ENCODE measurements at places on chromosomes 2 and 18. TPM values are rescaled to one million over a fixed set of nuclear protein-coding genes. Genes with fewer than 3 reads are reported as not detected.

Gene MYO1B
- 123 TPM for total RNA-seq

- no peak for DNase-seq
These were observed 1072.4 kb upstream of the ZEB2 start for GRCh38 chr2:145592361-145592760.

GRCh38 chr2:96153291-96153713 lies 8.1 kb upstream of the DUSP2 start:
- DNase-seq = no peak

DNA sequence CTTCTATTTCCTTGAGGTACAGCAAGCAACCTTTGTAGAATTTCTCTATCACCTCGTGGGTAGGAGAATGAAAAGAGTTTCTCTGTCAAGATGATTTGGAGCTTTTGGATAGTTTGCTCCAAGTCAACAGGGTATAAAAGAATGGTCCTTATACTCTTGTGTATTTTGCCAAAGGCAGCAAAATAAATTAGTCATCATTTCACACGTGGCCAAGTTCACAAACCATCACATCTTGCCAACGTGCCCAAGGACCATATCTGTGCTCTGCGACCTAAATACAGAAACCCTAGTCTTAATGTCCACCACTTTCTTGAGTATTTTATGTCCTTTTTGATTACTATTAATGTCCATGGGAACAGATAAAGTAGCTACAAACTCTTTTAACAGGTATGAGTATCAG lies 262.9 kb downstream of the AFF3 start:
- DNase-seq = no peak

DNA sequence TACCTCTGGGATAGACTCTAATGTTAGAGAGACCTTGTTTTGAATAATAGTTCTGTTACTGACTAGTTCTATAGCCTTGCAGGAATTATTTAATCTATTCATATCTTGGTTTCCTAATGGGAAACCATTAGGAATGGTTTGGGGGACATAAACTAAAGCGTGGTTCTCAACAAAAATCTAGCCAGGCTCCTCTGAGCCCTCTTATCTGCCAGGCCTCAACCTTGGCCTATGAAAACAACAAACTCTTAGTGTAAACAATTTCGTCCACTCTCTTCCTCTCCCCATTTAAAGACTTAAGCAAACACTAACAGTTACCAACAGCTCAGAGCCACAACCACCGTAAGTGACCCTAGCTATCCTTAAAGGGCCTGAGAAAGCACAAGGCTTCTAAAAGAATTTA lies 10.6 kb upstream of the NBAS start:
- DNase-seq = no peak

Gene PRKAG3
- not detected for total RNA-seq

Gene ACTG2
- 978 TPM for total RNA-seq

Gene MZT2B
- total RNA-seq = 218 TPM

Gene CRYBA2
- not detected for total RNA-seq

DNA sequence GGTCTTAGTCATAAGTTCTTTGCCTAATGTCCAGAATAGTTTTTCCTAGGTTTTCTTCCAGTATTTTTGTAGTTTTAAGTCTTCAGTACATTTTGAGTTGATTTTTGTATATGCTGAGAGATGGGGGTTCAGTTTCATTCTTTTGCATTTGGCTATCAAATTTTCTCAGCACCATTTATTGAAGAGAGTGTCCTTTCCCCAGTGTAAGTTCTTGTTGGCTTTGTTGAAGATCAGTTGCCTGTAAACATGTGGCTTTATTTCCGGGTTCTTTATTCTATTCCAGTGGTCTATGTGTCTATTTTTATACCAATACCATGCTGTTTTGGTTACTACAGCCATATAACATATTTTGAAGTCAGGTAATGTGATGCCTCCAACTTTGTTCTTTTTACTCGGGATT lies 87.5 kb upstream of the MYCN start:
- DNase-seq = no peak

GRCh38 chr2:234496055-234496834 lies 636 bp downstream of the ARL4C start:
- peak; percentile 80 for DNase-seq

- DNase-seq = no peak
These were observed 156.8 kb downstream of the CELF4 start for GRCh38 chr18:37408676-37409265.

Gene PROC
- total RNA-seq = 5.5 TPM

Gene TMEM178A
- total RNA-seq = 4.5 TPM

DNA sequence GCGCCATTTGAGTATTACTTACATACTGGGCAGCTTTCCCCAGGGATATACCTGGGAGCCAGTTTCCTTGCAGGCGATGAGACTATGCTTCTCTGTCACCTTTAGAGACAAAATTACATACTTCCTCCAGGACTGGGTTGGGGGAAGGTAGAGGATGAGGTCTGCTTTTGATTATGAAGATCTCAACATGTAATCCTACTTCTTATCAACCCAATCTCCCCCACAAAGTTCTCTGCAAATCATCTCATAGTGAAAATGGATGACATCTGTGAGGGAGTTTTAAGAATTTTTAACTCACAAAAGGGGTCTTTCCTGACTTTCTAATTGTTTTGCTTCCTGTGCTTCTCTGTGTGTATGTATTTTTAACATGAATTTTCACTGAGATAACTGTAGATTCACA lies 81.9 kb downstream of the TMEM131 start:
- DNase-seq = no peak

DNA sequence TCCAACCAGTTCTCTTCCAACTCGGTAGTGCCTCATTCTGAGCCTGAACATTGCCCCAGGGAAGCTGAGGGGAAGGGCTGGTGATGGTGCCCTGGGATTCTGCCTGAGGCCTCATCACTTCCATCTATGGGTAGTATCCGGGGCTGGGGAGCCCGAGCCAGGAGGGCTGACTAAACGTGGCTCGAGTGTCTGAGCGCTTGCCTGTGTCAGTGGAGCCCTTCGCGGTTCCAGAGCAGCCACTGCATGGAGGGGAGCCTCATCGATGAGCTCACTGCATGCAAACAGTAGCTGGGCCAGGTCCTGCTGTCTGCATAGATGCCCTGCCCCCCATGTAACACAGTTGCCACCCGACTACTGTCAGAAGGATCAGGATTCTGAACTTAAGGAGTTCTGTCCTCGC lies 129.3 kb downstream of the GLI2 start:
- DNase-seq = no peak

DNA sequence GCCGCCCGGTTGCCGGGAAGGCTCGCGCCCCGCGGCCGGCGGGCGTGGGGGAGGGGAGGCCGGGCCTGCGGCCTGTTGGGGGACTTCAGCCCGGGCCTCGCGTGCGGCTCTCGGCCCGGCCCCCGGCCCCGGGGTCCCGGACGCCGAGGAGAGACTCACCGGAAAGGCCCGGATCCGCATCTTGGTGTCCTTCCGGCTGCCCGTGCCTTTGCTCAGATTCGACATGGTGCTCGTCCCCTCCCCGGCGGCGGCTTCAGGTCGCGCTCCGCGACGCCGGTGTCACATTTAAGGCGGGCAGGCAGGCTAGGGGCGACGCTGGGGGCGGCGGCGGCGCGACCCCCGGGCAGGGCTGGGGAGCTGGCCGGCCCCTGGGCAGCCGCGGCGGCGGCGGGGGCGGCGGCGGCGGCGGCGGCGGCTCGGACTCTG lies 365 bp downstream of the CUL3 start:
- DNase-seq = peak; percentile 79
